KG1 (cell line): ENCODE measurements at places on chromosomes 12 and 14.

DNA sequence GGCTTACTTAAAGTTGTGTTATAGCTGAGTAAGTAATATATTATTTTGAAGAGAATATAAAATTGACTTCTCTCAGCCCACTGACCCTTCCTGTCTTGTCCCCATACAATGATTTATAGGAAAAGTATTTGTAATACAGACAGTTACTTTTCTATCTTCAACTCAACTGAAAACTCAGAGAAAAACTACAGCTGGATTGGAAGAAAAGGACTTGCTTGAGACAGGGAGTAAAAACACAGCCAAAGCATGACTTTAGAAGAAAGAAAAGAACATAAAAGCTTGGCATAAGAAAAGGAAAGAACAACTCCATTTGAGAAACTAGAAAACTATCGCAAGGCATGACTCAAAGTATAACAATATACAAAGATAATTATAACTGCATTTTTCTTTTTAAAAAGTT lies 57.5 kb downstream of the MSRB3 start:
- DNase-seq: no peak

GRCh38 chr12:59719701-59720100 lies 123.9 kb downstream of the SLC16A7 start:
- no peak for DNase-seq

GRCh38 chr14:22052795-22053194 lies 379.2 kb upstream of the OR4E1 start:
- DNase-seq: no peak

DNA sequence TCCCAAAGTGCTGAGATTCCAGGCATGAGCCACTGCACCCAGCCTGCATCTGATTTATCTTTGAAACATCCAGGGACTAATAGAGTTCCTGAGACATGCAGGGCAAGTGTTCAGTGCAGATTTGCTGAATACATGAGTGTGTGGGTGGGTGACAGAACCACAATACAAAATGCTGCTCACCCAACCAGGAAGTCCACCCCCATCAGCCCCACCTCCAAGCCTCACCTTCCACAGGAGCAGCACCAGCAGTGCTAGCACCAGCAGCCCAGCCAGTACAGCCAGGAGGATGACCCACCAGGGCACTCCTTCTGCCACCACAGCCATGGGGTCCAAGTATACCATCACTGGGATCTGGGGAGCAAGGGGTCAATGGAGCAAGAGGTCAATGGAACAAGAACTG lies 20.0 kb downstream of the ITGA7 start:
- no peak for DNase-seq

- DNase-seq: no peak
Observed at GRCh38 chr12:6263931-6264330, 46.6 kb upstream of the PLEKHG6 start.

DNA sequence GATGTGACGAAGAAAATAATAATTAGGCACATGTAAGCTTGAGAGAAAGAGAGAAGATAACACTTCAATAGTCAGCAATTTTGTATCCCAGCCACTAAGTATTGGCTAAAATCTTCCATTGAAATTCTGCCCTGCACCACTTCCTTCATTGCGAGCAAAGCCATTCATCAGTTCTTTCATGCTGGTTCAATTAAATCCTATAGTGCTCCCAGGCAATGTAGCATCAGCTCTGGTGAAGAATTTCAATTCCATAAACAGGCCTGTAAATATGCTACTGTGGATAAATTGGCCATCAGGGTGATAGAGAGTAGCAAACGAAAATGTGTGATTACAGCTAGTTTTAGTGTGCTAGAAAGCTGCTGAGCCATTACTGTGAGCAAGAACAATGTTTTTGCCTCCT lies 24.7 kb downstream of the RPL10L start:
- DNase-seq: no peak

- DNase-seq: peak; percentile 1
Observed at GRCh38 chr12:16939871-16940306, 333.9 kb upstream of the LMO3 start.
